ENCODE measurements at places on chromosomes 12 and 14.

GRCh38 chr12:124031058-124031457 lies 58.0 kb downstream of the ZNF664 start:
- DNase-seq, result no peak

GRCh38 chr12:47739979-47740378 lies 14.7 kb upstream of the ENDOU start:
- DNase-seq, result no peak

DNA sequence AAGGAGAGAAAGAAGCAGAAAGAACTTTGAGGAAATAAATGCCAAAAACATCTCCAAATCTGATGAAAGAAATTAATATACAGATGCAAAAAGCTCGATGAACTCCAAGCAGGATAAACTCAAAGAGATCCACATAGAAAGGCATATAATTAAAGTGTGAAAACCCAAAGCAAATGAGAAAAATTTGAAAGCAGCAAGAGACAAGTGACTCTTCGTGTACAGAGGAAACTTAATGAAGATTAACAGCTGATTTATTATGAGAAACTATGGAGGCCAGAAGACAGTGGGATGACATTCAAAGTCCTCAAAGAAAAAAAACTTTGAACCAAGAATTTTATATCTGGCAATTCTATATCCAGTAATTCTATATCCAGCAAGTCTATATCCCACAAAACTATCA lies 163.0 kb upstream of the TMCC3 start:
- peak; percentile 38 for DNase-seq

GRCh38 chr12:131785763-131786330 lies 42.3 kb upstream of the MMP17 start:
- DNase-seq, result no peak

GRCh38 chr12:8057306-8057705 lies 8.9 kb downstream of the C3AR1 start:
- DNase-seq, result no peak

DNA sequence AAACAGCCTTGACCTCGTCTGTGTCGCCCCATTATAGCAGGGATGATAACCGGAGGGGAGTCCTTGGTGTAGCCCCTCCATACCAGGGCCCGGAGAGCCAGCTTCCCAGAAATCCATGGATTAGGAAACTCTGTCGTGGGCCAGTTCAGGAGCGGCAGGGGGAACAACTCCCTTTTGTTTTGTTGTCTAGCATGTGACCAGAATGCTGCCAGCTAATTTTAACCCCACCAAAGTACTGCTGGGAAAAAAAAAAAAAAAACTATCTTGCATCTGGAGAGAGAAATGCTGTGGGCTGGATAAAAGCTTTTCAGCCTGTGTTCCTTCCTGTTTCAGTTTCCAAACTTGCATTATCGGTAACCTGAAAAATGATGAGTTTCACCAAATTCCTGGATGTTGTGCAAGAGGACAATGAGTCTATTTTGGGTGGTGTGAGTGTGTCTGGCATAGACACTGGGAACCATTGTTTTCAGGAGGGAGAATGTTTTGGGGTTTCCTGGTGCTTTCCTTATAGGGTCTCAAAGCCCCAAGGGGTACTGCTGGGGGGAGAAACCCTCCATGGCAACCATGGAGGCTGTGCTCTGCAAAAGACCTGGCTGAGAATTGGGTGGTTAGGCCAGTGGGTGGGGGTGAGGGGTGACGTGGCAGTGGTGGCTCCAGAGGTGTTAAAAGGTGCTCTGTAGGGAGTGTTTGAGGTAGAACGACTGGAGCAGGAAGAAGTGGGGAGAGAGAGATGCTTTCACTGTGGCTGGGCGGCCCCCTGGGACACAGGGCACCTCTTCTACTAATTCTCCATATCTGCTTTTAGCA lies 14.9 kb upstream of the IRF2BPL start:
- peak; percentile 62 for DNase-seq

- DNase-seq, result peak; percentile 23
Observed at GRCh38 chr14:67517083-67517482, 16.0 kb upstream of the PLEKHH1 start.

- no peak for DNase-seq
Observed at GRCh38 chr14:52553002-52553670, 500 bp downstream of the GPR137C start.

GRCh38 chr14:58738876-58739275 lies 101.1 kb downstream of the DACT1 start:
- no peak for DNase-seq

GRCh38 chr12:16348435-16349130 lies 1.1 kb downstream of the MGST1 start:
- no peak for DNase-seq

DNA sequence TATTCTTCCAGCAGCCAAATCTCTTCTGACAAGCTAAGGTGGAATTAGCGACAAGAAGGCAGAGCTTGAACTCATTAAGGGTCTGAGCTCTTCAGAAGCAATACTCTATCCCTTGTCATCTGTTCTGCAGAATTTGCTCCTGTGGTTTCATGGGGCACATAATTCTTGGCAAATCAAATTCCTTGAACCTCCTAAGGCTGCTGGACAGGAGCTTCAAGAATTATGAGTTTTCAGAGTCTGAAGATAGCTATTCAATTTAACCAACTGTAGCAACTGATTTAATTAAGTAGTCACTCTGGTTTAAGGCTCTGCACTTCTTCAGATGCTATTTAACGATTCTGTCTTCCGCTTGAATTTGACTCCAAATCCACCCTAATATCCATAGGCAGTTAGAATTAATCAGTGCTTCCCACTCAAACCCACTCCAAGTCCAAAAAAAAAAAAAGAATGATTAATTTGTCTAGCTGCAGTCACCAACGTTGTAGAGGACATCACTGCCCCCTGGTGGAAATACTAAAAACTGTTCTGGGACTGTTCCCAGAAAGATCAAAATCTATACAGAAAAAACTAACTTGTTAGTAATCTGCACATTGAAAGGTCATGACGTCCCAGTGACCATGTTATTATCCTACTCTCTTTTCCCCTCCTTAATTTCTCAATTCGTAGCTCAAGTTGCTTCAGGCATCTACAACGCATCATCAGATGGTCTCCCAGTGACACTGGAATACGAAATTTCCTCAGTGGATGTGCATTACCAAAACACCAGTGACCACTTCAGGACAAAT lies 169.9 kb downstream of the KIF21A start:
- peak; percentile 54 for DNase-seq

GRCh38 chr12:50215033-50215432 lies 47.9 kb upstream of the CERS5 start:
- DNase-seq, result no peak

GRCh38 chr12:131425112-131426075 lies 285.5 kb upstream of the SFSWAP start:
- peak; percentile 11 for DNase-seq

GRCh38 chr14:61557262-61557661 lies 138.1 kb upstream of the HIF1A start:
- peak; percentile 55 for DNase-seq

- peak; percentile 87 for DNase-seq
Observed at GRCh38 chr12:52876372-52876771, 27.6 kb upstream of the KRT78 start.

DNA sequence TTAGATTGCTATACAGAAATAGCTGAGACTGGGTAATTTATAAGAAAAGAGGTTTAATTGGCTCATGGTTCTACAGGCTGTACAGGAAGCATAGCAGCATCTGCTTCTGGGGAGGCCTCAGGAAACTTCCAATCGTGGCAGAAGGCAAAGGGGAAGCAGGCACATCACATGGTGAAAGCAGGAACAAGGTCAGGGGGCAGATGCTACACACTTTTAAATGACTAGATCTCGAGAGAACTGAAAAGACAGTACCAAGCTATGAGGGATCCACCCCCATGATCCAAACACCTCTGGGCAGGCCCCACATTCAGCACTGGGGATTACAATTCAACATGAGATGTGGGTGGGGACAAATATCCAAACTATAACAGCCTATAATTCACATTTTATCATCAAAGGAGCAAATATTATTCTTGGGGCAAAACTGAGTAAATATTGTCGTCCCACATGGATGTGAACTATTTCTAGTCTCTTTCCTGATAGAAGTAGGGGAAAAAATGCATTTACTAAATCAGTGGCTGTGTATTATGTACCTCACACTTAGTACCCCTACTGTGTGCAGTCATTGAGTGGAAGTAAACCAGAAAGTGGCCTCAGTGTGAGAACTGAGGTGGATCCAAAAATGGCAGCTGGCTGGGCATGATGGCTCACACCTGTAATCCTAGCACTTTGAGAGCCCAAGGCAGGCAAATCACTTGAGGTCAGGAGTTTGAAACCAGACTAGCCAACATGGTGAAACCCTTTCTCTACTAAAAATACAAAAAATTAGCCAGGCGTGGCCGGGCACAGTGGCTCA lies 25.4 kb upstream of the A2ML1 start:
- DNase-seq, result no peak

DNA sequence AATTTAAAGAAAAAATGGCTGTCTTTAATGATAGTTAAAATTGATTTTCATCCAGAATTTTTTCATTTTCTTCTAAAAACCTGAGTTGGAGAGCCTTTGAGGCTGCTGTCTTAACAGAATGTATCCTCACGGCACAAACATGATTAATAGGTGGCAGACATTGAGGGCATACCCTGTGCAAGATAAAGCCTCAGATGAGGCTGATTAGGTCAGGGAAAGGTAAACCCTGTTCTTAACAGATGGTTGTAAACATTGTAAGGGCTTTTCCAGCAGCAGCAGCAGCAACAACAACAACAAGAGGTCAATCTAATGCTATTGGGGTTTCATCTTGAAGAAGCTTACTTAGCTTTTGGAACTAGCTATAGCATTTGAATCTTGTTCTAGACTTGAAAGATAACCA lies 17.4 kb downstream of the GNG2 start:
- no peak for DNase-seq

DNA sequence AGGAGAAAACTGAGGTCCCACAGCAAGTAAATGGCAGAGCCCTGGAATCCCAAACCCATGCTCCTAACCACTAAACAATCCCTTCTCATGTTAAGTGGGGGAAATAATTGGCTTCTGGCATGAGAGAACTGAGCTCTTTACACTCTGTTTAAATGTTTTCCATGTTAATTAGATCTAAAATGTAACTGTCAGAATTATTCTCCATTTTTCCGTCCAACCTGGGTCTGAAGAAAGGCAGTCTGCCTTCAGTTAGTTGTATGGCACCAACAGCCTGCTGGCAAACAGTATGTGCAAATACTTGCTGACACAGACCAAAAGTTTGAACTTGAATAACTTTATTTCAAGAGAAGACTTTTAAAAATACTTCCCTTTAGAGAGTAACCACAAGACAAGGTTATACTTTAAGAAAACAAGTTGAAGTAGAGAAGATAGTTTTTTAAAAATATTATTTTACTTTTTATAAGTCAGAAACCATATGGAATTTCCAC lies 59.7 kb downstream of the E2F7 start:
- no peak for DNase-seq

DNA sequence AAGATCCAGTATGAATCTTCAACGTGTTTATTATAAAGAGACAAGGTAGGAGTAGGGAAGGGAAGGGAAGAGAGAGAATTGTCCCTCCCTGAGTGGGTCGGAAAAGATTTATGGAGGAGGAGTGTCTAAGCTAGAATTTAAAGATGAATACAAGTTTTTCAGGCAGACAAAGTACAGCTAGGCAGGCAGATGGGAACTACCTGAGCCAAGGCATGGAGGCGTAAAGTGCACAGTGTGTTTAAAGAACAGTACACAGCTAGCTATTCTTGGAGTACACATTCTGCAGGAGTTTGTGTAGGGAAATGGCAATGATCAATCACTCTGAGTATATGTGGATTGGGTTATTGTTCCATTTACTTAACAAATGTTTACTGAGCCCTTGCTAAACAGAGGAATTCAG lies 20.1 kb downstream of the PLEKHG7 start:
- no peak for DNase-seq

GRCh38 chr12:25854991-25855390 lies 103.5 kb upstream of the RASSF8 start:
- no peak for DNase-seq

Data from renal cortical epithelial cell (primary cell).